ENCODE measurements at places on chromosomes 6 and 20.

GRCh38 chr6:41488433-41489119 lies 57.6 kb upstream of the FOXP4 start:
- DNase-seq: no peak

GRCh38 chr6:15504040-15504495 lies 158.8 kb downstream of the DTNBP1 start:
- DNase-seq: no peak

- no peak for DNase-seq
Observed at GRCh38 chr20:46308258-46309157, at the start of gene CDH22. CDH22 (minus strand) TSS chr20:46308498; CDS start chr20:46251294, 57,204 bp downstream.

- no peak for DNase-seq
Observed at GRCh38 chr20:35952480-35953386, 1.6 kb downstream of the SCAND1 start.

GRCh38 chr6:41502566-41502916 lies 43.6 kb upstream of the FOXP4 start:
- no peak for DNase-seq

DNA sequence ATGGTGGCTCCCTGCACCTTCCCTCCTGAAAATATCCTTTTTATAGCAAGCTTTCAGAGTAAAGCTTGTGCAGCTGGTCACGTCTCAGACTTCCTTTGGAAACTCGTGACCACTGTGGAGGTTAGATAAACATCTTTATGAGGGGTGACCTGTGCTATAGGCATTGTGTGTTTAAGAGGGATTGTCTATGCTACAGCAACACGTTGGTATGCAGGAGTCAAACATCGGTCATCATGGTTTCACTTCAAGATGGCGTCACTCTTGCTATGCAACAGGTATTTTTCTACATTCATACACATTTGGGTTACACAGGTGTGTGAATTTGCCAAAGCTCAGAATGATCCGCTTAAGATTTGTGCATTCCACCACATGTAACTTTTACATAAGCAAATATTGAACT lies 14.6 kb upstream of the BLCAP start:
- DNase-seq: no peak

DNA sequence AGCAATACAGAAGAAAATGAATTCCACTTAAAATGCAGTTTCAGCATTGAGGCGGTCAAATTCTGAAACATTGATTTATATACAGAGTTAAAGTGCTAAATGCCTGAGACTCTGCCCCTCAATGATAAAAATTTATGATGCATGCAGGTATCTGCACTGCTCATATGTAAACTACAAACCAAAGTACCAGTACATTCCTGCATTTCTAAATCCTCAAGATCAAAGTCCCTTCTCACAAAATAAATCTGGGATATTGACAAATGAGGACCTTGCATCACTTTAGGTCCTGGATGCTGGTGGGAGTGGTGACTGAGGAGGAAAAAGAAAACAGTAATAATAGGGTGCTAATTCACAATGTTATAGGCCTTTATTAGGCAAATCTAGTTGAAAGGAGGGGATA lies 101.9 kb downstream of the FIG4 start:
- no peak for DNase-seq

GRCh38 chr6:9140172-9140571 lies 704.8 kb upstream of the SLC35B3 start:
- DNase-seq: no peak

- DNase-seq: no peak
Observed at GRCh38 chr6:53917464-53917842, 122.6 kb downstream of the LRRC1 start.

- no peak for DNase-seq
Observed at GRCh38 chr6:25959890-25960536, 2.6 kb upstream of the TRIM38 start.

DNA sequence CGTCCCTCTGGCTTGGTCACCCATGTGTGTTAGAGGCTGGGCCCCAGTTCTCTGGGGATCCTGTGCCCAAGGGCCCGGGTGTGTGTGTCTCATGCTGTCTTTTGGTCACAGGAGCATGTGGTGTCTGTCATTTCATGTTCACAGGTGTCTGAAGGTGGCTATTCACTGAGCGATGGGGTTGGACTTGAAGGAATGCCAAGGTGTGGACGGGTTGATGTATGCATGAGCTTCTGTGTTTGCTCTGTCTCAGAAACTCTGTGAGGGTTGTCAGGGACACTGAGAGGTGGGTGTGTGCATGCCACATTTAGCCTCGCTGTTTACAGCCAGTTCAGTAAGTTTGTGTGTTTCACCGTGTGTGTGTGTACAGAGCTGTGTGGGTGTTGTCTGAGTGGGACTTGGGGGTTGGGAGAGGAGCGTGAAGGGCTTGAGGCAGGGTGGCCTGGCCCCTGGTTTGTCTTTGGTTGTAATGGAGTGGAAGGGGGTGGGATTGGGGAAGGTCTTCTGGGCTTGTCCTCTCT lies 1.2 kb downstream of the DDR1 start:
- no peak for DNase-seq

DNA sequence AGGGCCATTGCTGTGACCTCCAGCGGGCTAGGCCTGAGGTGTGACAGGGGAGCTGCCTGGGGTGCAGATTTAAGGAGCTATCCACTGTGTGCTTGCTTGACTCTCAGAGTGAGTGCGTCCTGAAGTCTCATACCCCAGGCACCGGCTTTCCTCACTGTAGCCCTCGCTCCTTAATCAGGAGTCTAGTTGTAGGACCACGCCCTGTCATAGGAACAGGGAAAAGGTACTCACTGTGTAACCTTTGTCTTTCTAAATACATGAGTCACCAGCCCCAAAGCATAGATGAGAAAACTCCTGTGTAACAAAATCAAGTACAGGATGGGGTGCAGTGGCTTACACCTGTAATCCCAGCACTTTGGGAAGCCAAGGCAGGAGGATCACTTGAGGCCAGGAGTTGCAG lies 141.7 kb downstream of the TMEM242 start:
- DNase-seq: no peak

DNA sequence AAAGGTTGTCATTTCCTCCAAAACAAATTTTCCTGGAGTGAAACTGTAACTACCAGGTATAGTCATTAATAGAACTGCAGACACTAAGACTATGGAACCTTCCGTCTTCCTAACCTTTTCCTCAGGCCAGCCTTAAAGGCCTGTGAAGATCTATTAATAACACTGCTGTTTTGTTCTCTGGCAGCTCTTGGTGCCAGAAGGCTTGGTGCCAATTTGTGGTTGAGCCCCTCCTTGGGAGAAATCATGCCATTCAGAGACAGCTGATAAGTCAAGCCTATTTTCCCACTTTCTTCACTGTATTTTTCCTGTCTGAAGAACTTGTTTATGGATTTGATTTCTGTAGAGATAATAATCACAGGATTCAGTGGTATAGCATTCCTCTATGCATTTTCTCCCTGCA lies 64.8 kb downstream of the HCRTR2 start:
- no peak for DNase-seq

- no peak for DNase-seq
Observed at GRCh38 chr6:158803733-158804143, 15.4 kb downstream of the EZR start.

DNA sequence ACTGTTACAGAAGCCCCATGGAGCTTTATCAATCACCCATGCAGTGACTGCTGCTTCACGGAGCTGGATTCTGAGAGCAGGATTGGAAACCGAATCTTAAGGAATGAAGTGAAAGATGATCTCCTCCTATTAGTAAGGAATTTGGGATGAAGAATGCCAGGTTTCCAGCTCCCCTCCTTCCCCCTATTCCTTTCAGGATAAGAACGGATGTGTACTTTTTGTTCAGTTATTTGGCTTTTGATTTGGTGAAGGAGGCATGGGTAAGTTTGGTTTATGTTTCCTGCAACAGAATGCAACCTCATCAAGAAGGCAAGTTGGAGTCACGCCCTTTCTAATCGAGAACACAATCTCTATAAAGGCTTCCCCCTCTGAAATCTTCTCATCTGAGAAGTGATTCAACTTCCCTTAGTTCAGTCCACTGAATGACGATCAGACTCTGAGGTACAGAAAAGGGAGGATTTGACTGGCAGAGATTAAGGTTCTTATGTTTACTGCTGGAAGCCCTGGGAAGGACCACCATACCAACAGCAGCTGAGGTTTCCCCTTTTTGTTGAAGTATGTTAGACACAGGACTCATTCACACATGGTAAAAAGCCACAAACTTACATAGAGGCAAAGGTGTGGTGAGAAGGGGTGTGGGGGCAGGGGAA lies 5.5 kb downstream of the ELMO2 start:
- DNase-seq: no peak

DNA sequence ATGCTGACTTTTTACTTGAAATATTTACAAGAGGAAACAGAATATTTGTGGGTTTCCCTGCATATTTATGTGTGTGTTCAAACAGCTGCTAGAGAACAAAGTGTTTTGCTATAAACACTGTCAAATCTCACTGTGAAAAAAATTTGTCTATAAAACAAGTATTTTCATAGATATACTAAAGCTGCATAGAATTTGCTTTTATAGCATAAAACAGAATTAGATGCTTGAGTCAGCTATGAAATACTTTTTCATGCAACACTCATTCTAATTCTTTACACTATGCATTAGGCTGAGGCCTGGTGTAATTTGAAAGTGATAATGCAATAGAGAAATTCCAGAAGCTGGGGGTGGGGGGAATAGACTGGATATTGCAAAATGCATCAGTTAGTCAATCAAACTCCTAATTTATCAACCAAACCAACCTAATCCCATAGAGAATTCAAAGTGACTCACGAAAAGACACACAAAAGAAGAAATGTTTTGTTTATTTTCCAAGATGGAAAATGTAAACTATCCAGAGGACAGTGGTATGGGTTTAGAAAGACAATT lies 148.2 kb downstream of the LAMA2 start:
- no peak for DNase-seq

DNA sequence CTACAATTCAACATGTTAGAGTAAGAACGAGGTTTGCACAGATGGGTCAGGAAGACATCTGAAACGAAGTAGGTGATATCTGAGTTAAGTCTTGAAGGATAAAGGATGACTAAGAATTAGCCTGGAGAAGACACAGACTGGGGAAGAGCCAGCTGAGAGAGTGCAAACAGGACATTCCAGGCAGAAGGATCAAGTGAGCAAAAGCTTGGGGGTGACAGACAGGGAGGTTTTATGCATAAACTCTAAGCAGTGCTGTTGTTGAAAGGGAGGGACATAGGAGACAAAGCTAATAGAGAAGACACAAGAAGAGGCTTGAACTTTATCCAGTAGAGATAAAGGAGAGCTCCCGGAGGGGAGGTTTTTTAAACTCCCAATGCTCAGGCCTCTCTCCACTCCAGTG lies 15.0 kb upstream of the ETV7 start:
- DNase-seq: no peak

DNA sequence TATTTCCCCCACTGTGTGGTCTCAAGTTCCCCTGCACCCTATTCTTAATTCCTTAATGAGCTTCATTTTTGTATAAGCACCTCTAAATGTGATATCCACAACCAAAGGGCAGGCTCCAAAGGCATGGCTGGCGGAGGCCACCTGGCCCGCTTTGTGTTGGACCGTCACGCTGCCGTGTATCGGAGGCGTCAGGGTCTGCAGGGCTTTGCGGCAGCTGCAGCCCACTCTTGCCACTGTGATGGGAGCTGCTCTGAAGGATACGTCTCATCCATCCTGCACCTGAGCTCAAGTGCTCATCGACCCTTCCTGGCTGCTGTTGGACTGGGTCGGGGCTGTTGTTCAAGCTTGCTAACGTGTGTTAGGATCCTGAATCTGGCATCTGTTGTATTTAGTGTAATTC lies 177.6 kb downstream of the ARID1B start:
- no peak for DNase-seq

Data from ascending aorta (tissue), 2 donors.